ENCODE measurements at places on chromosomes 12 and 14.

DNA sequence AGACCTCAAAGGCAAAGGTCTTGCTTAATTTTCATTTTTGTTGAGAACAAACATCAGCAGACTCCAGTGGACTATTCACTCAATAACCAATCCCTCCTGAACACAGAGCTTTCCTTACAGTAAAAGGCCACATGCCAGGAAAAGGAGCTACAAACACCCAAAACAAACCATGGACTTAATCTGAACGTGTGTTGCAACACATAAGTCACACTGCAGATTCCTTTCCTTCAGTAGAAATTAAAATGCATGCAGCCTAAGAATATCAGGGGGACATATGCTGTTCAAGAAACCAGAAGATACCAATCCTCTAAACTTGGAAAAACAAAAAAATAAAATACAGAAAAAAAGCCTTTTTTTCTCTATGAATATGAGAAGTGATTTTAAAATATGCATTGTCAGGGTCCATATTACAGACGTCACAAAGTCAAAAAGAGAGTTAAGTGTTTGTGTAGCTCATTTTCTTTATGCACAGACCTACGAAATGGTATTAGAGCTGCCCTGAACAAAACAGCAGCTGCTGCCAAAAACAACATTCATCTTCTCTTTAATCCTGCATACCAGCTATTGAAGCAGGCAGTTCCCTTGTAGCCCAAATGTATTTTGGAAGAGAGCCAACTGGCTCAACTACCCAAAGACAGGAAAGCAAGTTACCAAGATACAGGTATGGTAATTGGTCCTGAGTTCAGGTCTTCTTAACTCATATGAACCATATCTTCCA is 26.2 kb downstream of the KITLG start:
- H3K4me1 ChIP-seq, result no peaks in the 10 kb centered on the region
- no peaks in the 10 kb centered on the region for H3K27me3 ChIP-seq
- no peaks in the 10 kb centered on the region for H3K36me3 ChIP-seq

- H3K27ac ChIP-seq, result no peak overlapping the region
- H3K4me1 ChIP-seq, result no peaks in the 10 kb centered on the region
- DNase-seq, result no peak
- H3K36me3 ChIP-seq, result no peaks in the 10 kb centered on the region
- H3K4me3 ChIP-seq, result no peak overlapping the region
- no peaks in the 10 kb centered on the region for H3K27me3 ChIP-seq
Observed at GRCh38 chr12:66066137-66066928, 64.2 kb downstream of the LLPH start.

GRCh38 chr12:52022841-52023181 is 16.1 kb downstream of the TAMALIN start:
- H3K27me3 ChIP-seq, result no peaks in the 10 kb centered on the region
- no peak for DNase-seq
- no peaks in the 10 kb centered on the region for H3K36me3 ChIP-seq
- H3K27ac ChIP-seq, result no peak overlapping the region
- peaks cover 28% of the 10 kb centered on the region for H3K4me1 ChIP-seq

DNA sequence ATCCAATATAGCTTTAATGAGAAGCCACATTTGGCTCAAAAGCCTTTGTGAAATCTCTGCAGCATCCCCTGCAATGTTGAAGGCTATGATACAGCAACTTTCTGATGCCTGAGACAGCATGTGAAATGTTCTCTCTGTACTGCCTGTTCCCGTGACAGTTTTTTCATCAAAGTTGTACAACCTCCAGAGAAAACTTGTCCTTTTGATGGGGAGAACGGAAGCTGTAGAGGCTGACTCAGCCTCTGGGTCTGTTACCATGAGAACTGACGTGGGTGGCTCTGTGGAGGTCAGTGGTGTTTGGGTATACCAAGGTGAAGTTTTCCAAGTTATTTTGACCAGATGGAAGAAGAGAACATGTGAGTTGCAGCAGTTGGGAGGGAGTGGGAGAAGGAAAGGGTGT is 17.0 kb downstream of the SLC4A8 start:
- no peak overlapping the region for H3K4me3 ChIP-seq
- H3K27ac ChIP-seq, result no peak overlapping the region
- no peak for DNase-seq

GRCh38 chr14:50347521-50347920 is 35.4 kb downstream of the DMAC2L start:
- H3K4me3 ChIP-seq, result no peak overlapping the region
- no peak overlapping the region for H3K27ac ChIP-seq
- H3K36me3 ChIP-seq, result no peaks in the 10 kb centered on the region
- no peaks in the 10 kb centered on the region for H3K4me1 ChIP-seq
- DNase-seq, result no peak
- H3K27me3 ChIP-seq, result no peaks in the 10 kb centered on the region

- H3K27me3 ChIP-seq, result no peaks in the 10 kb centered on the region
- no peak overlapping the region for H3K4me3 ChIP-seq
- no peak overlapping the region for H3K27ac ChIP-seq
- H3K36me3 ChIP-seq, result no peaks in the 10 kb centered on the region
- DNase-seq, result no peak
Observed at GRCh38 chr14:20719777-20720176, 25.9 kb upstream of the EDDM3A start.

GRCh38 chr14:83885837-83886293 is 1644.1 kb upstream of the FLRT2 start:
- H3K4me1 ChIP-seq, result no peaks in the 10 kb centered on the region
- H3K36me3 ChIP-seq, result no peaks in the 10 kb centered on the region
- no peaks in the 10 kb centered on the region for H3K27me3 ChIP-seq

DNA sequence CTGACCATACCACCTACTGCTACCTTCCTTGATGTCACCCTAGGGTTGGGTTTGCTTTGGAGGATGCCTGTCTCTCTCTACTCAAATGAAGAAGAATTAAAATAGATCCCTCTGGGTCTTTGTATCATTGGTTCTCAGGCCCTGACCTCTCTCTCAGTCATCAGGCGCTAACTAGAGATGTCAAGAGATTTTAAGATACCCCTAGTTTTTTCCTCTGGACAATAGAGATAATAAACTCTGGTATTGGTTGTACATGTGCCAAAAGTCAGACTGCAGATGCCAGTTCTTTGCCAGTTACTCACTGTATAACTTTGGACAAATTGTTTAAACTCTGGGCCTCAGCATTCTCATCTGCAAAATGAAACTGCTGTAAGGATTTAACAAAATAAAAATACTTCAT is 31.5 kb downstream of the ITPR2 start:
- no peaks in the 10 kb centered on the region for H3K27me3 ChIP-seq
- H3K36me3 ChIP-seq, result no peaks in the 10 kb centered on the region

DNA sequence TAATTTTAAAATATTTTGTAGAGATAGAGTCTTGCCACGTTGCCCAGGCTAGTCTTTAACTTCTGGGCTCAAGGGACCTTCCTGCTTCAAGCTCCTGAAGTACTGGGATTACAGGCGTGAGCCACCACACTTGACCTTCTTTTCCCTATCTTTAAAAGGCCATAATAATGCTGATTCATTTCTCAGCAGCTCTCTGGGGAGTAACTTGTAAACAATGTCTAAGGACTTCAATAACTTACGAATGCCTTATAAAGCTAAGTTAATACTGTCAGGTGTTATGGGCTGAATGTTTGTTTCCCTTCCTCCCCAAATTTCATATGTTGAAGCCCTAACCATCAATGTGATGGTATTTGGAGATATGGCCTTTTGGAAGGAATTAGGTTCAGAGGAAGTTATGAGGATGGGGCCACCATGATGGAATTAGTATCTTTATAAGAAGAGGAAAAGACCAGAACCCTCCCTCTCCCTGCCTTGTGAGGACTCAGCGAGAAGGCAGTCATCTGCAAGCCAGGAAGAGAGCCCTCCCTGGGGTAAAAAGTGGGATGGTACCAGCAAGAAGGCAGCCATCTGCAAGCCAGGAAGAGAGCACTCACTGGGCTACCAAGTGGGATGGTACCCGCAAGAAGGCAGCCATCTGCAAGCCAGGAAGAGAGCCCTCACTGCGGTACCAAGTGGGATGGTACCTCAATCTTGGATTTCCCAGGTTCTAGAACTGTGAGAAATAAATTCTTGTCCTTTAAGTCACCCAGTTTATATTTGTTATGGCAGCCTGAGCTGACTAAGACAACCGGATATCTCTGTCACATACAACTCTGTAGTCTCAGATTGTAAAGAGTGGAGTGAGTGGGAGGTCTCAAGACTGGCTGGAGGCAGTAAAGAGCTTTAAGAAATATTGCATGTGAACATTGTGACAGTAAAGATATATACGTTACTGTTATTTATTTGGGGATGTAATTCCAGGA is 16.3 kb upstream of the YBX3 start:
- no peaks in the 10 kb centered on the region for H3K27me3 ChIP-seq
- H3K36me3 ChIP-seq, result no peaks in the 10 kb centered on the region
- no peak overlapping the region for H3K27ac ChIP-seq
- no peak for DNase-seq
- no peaks in the 10 kb centered on the region for H3K4me1 ChIP-seq

GRCh38 chr14:33432407-33433023 is 493.8 kb downstream of the NPAS3 start:
- H3K4me1 ChIP-seq, result no peaks in the 10 kb centered on the region
- no peak overlapping the region for H3K27ac ChIP-seq
- H3K4me3 ChIP-seq, result no peak overlapping the region
- no peaks in the 10 kb centered on the region for H3K27me3 ChIP-seq
- DNase-seq, result no peak
- no peaks in the 10 kb centered on the region for H3K36me3 ChIP-seq

DNA sequence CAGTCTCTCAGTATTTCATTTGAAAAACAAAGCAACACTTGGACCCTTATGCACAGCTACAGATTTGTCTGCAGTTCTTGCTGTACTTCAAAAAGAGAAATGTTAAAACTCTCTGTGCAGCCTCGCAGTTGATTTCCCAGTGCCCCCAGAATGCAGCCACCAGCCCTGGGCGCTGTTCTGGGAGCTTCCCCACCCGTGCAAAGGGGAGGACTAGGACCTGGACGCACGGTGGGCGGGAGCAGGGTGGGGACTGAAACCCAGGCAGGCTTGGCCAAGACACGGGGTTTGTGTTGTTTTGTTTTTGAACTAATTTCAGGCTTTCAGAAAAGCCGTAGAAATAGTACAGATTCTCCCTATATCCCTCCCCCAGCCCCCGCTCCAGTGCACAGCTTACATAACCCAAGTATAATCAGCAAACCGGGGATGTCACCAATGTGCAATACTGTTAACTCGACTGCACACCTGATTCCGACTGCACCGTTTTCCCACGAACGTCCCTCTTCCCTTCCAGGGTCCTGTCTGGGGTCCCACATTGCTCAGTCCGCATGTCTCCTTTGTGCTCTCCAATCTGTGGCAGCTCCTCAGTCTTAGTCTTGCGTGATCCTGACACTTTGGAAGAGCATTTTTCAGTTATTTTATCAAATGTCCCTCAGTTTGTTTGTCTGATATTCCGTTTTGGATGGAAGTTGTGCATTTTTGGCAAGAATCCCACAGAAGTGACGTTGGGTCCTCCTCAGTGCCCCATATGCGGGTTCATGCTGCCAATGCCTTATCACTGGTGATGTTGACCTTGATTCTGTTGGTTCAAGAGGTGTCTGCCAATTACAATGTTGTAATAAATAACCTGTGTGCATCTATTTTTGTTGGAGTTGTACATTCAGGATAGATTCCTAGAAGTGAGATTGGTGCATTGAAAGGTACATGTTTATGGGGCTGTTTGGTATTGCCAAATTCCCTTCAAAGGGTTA is 95.9 kb downstream of the SETD3 start:
- H3K27me3 ChIP-seq, result no peaks in the 10 kb centered on the region
- H3K27ac ChIP-seq, result no peak overlapping the region
- no peak overlapping the region for H3K4me3 ChIP-seq
- no peaks in the 10 kb centered on the region for H3K36me3 ChIP-seq

- peak overlapping the region; percentile 7 for H3K4me3 ChIP-seq
- no peaks in the 10 kb centered on the region for H3K36me3 ChIP-seq
- H3K4me1 ChIP-seq, result peaks cover 3% of the 10 kb centered on the region
- peak; percentile 70 for DNase-seq
- H3K27ac ChIP-seq, result peak overlapping the region; percentile 41
Observed at GRCh38 chr12:46160101-46160980, 108.5 kb downstream of the SLC38A1 start.

DNA sequence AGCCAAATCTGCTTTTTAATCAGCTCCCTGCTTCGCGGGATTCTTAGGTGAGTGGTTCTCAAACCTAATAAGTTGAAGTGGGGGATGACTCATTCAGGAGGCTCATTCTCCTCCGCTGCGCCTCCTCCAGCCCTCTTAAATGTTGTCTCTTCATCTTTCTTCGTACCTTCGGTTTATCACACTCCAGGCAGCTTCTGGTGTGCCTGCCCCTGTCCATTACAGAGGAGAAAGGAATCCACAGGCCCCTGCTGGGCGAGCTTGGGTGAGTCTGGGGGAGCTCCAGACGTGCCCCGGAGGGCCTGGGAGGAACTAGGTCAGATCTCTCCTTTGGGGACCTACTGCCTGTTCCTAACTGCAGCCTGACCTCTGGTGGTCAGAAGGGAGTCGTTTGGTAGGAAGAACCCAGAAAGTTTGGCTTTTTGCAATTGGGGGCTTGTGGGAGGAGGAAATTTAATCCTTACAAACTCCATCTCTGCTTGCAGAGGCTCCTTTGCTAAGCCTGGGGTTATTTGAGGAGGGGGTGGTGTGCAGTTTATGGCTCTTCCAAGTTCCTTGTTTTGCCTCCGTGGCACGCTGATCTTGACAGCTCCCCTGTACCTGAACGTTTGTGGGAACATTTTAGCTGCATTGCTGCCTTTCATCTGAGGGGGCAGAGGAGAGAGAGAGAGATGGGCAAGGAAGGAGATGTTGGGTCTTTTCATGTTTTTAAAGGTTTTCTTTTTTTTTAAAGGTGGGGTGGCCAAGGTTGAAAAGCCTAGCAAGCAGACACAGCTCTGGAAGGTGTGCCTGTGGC is 84.1 kb upstream of the GNG2 start:
- no peaks in the 10 kb centered on the region for H3K36me3 ChIP-seq
- H3K4me3 ChIP-seq, result no peak overlapping the region
- no peak overlapping the region for H3K27ac ChIP-seq
- H3K27me3 ChIP-seq, result no peaks in the 10 kb centered on the region
- no peaks in the 10 kb centered on the region for H3K4me1 ChIP-seq

- H3K27ac ChIP-seq, result no peak overlapping the region
- H3K4me1 ChIP-seq, result no peaks in the 10 kb centered on the region
- H3K4me3 ChIP-seq, result no peak overlapping the region
- no peaks in the 10 kb centered on the region for H3K27me3 ChIP-seq
Observed at GRCh38 chr14:94361682-94362081, 26.7 kb downstream of the SERPINA1 start.

GRCh38 chr12:30025317-30025716 is 241.6 kb upstream of the TMTC1 start:
- H3K4me1 ChIP-seq, result no peaks in the 10 kb centered on the region
- H3K27me3 ChIP-seq, result no peaks in the 10 kb centered on the region
- no peak for DNase-seq
